NCI-H2081 (cell line): ENCODE measurements at places on chromosomes 2 and 18.
A peak's percentile ranks its signal among the peaks of the same experiment; 100 is the strongest.

GRCh38 chr2:159933727-159934049 lies 128.7 kb downstream of the PLA2R1 start:
- DNase-seq = no peak

DNA sequence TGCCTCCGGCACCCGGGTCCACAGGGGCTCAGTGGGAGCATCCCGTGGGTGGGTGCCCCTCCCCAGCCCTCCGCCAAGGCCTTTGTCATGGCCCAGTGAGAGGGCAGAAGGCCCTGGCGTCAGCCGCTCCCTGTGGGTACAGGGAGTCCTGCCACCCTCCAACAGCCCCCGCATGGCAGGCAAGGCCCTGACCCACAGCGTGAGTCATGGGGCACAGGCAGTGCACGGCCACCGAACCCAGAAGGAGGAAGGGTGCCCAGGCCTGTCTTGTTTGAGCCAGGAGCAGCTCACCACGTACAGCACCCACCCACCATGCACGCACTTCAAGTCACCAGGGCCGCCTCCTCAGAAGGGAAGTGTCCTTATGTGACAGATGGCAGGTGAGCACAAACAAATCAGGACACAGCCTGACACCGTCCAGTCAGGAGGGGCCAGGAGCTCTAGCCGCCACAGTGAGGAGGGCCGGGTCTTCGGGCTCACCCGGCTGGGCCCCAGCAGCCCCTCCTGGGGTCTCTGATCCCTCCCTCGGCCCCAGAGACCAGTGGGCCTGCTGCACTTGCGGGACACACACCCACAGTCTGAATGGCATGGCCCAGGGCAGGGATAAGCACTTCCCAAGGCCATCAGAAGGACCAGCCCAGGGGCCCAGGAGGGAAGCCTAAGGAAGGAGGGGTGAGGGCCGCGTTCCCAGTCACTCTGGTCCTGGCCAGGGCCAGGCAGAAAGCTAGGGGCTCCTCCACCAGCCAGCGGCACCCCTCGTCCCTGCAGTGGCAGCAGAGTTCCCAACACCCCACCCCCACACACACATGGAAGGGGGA lies 25.8 kb downstream of the BIN1 start:
- no peak for DNase-seq

DNA sequence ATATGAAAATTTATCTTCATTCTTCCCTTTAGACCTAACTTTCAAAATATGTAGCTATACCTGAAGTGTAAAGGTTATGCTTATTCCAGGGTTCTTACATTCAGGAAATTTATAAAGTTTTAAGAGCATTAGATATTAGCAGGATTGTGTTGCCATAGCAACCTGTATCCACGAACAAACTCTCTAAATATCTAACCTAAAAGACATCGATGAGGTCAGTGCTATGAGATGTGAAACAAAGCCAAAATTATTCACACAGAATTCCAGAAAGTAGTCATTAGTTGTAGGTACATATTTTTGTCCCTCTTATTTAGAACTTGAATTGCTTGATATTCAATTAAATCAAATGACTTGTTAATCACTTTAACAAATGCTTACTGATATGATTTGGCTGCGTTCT lies 705.3 kb downstream of the SOCS6 start:
- no peak for DNase-seq

- DNase-seq = no peak
These were observed 59.8 kb upstream of the AQP4 start for GRCh38 chr18:26925313-26925712.

DNA sequence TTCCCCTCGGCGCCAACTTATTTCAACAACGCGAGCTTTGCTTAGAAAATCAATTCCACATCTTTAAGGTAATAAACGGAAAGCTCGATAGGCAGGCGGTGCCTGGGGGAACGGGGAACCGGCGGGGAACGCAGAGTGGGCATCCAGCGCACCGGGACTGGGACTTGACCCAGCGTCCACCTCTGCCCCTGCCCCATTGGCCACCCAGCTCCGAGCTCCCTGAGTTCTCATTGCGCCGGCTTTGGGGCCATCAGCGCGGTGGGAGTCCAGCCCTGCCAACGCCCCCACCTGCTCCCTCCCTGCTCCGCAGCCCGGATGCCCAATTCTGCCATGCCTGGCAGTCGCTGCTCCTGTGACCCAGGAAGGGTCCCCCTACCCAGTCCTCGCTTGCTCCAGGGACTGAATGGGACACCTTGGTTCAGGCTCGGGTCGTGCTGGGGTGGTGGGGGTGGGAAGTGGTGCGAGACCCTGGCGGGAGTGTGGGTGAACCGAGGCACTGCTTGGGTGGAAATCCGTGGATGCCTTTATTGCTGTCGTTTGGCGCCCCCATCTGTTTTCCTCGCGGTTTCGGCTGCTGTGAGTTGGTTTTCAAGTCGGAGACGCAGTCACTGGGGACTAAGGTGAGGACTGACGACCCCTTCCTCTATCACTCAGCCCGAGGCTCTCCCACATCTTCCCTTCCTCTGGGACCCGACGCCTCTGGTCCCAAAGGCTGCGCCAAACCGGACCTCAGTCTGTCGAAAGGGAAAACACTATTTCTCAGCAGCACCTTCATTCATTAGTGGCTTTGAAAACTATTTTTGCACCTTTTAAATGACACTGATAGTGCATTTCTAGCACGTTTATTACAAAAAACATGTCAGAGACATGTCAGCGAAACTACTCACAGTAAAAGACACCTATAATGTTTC lies 2.4 kb upstream of the EVX2 start:
- peak; percentile 63 for DNase-seq

GRCh38 chr2:88690591-88691338 lies 708 bp upstream of the RPIA start:
- DNase-seq = peak; percentile 46

GRCh38 chr2:270861-271260 lies 6.1 kb downstream of the ACP1 start:
- DNase-seq = no peak

DNA sequence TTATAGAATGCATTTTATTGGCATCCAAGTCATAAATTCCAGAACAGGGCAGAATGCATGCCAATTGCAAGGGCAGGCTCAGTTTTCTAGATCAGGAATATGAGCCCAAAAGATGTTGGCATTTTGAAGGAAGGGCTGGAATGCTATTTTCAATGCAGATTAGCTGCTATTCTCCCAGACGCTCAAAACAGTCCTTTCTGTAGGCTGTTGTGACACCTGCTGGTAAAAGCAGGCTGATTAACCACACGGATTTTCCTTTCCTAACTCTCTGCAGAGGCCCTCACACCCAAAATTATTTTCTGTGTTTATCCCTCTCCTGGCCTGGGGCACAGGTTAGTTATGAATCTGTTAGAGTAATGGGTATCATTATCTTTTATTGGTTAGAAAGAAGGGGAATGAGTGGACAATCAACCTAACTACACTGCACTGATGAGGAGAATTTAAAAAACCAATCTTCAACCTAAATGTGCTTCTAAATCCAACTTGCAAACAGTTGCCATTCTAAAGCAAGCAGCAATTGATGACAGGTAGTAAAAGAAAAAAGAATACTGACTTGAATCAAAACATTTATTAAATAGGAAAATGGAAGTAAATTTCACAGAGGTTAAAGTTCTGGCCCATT lies 94.0 kb downstream of the PLA2R1 start:
- DNase-seq = peak; percentile 46

DNA sequence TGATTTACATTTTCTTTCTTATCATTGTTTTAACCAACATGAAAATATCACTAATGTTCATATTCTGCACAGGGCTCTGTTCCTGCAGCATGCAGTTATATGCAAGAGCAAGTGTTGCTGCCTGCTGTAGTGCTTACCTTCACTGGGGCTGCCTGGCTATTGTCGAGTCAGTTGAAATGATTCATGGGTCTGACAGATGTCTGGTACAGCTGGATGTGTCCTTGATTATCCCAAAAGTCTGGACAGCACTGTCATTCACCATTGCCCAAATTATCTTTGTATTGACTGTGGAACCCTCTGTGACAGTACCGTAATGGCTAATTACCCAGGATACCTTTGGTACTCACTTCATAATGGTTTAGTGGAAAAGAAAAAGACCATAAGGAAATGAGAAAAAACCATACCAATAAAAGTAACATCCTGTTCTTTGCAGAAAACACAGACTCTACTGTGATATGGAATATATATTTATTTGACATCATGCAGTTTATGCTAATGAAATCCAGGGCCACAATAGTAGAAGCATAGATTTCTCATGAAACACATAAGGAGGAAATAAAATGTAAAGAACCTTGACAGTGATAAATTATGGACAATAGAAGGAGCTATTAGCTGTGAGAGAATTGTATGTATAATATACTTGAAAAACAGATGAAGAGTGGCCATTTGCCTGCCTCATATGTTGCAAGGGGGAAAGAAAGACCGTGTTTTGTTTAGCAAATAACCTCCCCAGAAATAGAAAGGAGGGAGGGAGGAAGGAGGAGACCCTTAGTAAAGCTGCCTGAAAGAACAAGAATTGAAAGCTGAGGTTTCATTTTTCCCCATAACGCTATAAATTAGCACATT lies 249.8 kb upstream of the ATP5MC3 start:
- DNase-seq = peak; percentile 85

DNA sequence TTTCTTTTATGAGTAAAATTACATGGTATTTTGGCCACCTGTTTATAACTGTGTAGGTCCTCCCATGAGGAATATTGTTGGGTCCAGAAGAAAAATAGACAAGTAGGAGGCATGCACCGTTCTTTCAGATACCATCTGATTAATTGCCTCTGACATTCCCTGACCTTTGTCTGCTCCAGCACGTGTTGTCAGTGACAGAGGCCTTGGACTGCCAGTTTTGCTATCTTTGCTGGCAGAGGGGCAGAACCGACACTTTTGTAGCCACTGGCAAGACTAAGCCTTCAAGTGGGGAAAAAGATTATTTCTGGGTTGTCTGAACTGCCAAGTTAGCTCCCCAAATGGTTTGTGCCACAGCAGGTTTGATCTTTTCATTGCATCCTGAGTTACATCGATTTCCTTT lies 276.9 kb downstream of the CAMKMT start:
- no peak for DNase-seq

- DNase-seq = no peak
These were observed 479.7 kb upstream of the RAB6C start for GRCh38 chr2:129499747-129500146.

DNA sequence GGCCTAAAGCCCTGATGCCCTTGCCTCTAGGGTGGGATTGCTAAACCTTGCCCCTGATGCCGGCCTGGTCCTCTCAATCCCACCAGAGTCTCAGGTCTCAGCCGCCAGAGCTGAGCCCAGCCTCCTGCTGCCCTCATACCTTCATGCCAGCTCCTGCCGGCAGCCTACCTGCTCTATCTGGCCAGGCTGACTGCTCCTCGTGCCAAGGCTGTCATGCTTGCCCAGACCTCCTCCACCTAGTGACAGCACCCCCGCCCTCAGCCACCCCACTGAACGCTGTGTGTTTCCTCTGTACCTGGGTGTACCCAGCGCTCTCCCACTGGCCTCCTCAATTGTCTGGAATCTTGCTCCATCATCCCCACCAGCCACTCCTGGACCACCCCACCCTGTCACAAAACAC lies 120.1 kb downstream of the CACNB4 start:
- no peak for DNase-seq

GRCh38 chr2:217090024-217090473 lies 230.2 kb upstream of the TNP1 start:
- DNase-seq = no peak

- DNase-seq = peak; percentile 47
These were observed 143.1 kb upstream of the TTC39C start for GRCh38 chr18:23871410-23871809.

DNA sequence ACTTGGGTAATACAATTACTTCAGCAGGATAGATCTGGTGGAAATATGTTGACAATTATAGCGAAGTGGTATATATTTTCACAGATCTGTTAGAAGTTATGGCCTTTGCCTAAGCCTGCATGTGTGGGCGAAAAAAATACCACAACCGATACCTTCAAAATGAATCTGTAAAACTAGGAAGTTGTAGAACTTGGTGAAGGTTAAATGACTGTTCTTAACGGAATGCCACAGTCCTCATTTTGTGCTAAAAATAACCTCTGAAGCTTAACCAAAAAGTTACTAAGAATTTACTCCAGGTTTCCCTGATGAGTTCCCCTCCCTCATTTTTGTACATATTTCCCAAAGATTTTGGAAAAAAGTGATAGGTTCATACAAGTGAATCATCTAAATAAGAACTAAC lies 550.7 kb downstream of the THSD7B start:
- DNase-seq = no peak

GRCh38 chr18:77000527-77000926 lies 132.1 kb downstream of the MBP start:
- DNase-seq = peak; percentile 29

- DNase-seq = no peak
These were observed 292 bp downstream of the GMPPA start for GRCh38 chr2:219499058-219499307.

GRCh38 chr2:62956651-62957050 lies 94.0 kb upstream of the OTX1 start:
- no peak for DNase-seq

GRCh38 chr2:135903650-135904049 lies 27.4 kb upstream of the MCM6 start:
- DNase-seq = no peak

DNA sequence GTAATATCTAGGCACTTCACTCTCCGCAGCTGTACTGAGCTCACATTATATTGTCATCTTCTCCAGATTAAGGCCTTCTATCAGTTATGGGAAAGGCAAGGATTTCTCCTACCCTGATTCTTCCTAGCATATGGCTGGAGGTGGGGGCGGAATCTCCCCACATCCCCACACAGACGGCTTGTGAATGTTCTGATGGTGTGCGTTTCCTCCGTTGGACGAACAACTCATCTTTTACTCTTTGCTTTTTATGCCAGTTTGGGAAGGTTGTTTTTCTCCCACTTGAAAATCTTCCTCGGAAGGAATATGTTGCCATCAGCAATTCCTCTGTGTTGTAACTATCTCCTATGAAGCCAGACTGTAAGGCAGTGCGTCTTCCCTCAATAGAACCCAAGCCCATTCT lies 24.3 kb downstream of the KLHL29 start:
- DNase-seq = no peak

DNA sequence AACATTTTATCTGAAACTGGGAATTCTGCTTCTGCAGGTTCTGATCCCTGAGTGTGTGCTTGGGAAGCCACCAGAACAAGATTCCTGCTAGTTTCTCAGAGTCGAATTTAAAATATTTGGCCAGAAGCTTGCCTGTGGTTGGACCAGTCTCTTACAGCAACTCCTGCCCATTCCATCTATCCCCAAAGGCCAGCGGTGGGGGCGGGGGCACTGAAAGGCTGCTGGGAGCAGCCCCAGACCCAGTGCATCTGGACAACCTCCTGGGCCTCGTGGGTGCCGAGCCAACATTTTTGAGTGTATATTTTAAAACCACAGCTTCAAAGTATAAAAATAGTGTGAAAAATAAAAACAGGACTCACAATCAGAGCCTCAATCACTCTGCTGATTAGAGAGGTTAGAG lies 38.6 kb upstream of the ZFP36L2 start:
- DNase-seq = no peak

- DNase-seq = no peak
These were observed 141.1 kb downstream of the TANC1 start for GRCh38 chr2:159109517-159109916.
